ENCODE measurements at places on chromosomes 3 and 15. TPM values are rescaled to one million over a fixed set of nuclear protein-coding genes. Genes with fewer than 3 reads are reported as not detected.

Gene TGM5
- 0.11 TPM for polyA plus RNA-seq

Gene TIGIT
- not detected for polyA plus RNA-seq

GRCh38 chr3:114406922-114407321 lies 113.1 kb downstream of the TIGIT start:
- DNase-seq = no peak

- no peak for DNase-seq
Observed at GRCh38 chr3:170634663-170635384, 48.9 kb upstream of the SLC7A14 start.

DNA sequence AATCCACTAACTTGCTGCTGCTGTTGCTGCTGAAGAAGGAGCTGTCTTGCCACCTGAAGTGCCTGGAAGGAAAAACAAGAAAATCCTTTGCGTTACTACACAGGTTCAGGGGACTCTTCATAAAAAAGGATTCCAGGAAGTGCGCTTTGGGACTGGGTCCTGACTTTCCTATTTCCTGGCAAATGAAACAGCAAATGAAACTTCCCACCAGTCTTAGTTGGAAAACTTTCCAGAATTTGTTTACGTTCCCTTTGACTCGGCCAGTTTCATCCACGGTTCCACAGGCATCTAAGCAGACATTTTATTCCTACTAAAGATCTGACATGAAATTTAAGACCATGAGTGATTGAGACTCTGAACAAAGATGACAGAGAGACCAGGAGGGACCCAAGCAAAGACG lies 471.0 kb downstream of the FOXP1 start:
- DNase-seq = peak; percentile 74

- DNase-seq = peak; percentile 19
Observed at GRCh38 chr3:53102601-53103147, 27.6 kb downstream of the RFT1 start.

- no peak for DNase-seq
Observed at GRCh38 chr3:159926573-159926972, 62.1 kb upstream of the IL12A start.

DNA sequence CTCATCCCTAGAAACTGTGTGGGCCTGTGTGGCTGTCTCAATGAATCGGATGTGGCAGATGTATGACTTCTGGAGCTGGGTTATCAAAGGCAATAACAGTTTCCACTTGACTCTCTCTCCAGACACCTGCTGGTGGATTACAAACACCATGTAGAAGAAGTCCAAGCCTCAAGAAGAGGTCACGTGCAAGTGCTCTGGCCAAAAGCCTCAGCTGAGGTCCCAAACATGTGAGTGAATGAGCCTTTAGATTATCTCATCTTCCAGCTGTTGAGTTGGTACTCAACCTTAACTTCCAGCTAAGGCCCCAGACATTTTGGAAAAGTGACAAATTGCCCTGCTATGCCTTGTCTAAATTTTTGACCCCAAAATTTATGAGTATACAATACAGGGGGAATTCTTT lies 42.7 kb upstream of the IL12A start:
- no peak for DNase-seq

GRCh38 chr3:16028604-16029003 lies 145.9 kb upstream of the GALNT15 start:
- no peak for DNase-seq
